ENCODE measurements at places on chromosomes 3 and 15.

- DNase-seq, result no peak
Observed at GRCh38 chr3:39651993-39652739, 157.2 kb upstream of the MYRIP start.

DNA sequence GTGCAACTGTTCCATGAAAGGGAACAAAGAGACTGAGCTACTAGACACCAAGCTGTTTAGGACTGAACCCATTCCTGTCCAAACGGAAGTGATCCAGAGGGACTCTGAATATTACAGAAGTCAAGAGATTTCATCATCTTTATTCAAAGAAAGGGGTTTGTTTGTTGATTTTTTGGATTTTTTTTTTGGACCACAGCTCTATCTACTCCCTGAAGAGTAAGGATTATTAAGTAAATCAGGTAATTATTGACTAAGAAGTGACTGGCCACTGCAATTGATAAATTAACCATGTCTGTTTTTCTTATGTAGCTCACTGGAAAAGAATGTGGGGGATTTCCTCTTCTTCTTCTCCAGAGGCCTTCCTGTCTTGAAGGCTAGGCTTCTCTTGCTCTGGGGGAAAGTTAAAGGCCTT is 146.6 kb upstream of the TPM1 start:
- no peak for DNase-seq

GRCh38 chr3:60417576-60417975 is 833.7 kb downstream of the FHIT start:
- DNase-seq, result no peak

DNA sequence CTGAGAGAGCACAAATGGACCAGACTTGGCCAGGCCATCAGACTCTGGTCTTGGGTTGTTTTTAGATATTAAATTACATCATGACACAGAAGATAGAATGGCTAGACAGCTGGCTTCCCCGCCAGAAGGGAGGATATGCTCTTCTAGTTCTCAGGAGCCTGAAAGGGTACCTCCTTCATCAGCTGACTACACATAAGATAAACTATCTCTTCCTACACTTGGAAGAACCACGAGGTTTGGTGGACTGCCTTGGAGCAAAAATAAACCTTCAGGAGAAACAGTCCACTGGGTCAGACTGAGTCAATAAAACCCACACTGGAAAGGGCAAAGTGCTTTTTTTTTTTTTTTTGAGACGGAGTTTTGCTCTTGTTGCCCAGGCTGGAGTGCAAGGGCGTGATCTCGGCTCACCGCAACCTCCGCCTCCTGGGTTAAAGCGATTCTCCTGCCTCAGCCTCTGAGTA is 26.3 kb upstream of the DYNC1LI1 start:
- no peak for DNase-seq

GRCh38 chr15:70195587-70196305 is 98.0 kb upstream of the TLE3 start:
- DNase-seq, result no peak
